ENCODE measurements at places on chromosomes 16 and 17. TPM values are rescaled to one million over a fixed set of nuclear protein-coding genes. Genes with fewer than 3 reads are reported as not detected.

TBC1D3I gene
- 0.03 TPM for polyA plus RNA-seq

EVPL gene
- 11.9 TPM for polyA plus RNA-seq

KRT20 gene
- not detected for polyA plus RNA-seq

PYY gene
- not detected for polyA plus RNA-seq

PHF23 gene
- polyA plus RNA-seq = 55.3 TPM

G6PC1 gene
- polyA plus RNA-seq = not detected

CCL1 gene
- polyA plus RNA-seq = not detected

KRT33B gene
- polyA plus RNA-seq = 0.21 TPM

TBC1D3G gene
- polyA plus RNA-seq = not detected

PLEKHG4 gene
- polyA plus RNA-seq = 1.3 TPM

KRTAP4-1 gene
- not detected for polyA plus RNA-seq

BPTF gene
- polyA plus RNA-seq = 28.3 TPM

MSLN gene
- 8.5 TPM for polyA plus RNA-seq

PPY gene
- not detected for polyA plus RNA-seq

GRCh38 chr17:69547947-69548346 is 133.4 kb downstream of the MAP2K6 start:
- no peak for DNase-seq

GRCh38 chr17:68196394-68197090 is 51.3 kb upstream of the AMZ2 start:
- no peak for DNase-seq

- no peak for DNase-seq
These were observed 4.9 kb downstream of the TEX14 start for GRCh38 chr17:58686980-58687379.

DNA sequence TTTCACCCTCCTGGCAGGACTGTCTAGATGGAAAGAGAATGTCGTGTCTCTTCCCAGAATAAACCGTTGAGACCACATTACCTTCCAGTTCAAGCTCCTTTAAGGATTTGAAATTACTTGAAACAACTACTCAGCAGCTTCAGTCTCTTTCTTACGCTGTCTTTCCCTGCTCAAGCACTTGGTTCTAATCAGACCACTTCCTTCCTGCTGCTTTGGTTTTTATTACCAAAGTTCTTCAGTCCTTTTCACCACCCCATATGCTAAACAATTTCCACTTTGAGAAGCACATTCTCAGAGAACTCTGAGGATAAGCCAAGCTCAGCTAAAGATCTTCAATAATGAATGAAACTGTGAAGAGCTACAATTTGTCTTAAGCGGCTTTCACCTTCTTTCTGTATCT is 105.4 kb downstream of the STX8 start:
- DNase-seq = no peak

- DNase-seq = no peak
These were observed 27.6 kb downstream of the MXRA7 start for GRCh38 chr17:76683011-76683755.

GRCh38 chr16:3797904-3798811 is 80.8 kb upstream of the TRAP1 start:
- no peak for DNase-seq

- DNase-seq = no peak
These were observed 55.0 kb downstream of the STH start for GRCh38 chr17:46053911-46054534.

DNA sequence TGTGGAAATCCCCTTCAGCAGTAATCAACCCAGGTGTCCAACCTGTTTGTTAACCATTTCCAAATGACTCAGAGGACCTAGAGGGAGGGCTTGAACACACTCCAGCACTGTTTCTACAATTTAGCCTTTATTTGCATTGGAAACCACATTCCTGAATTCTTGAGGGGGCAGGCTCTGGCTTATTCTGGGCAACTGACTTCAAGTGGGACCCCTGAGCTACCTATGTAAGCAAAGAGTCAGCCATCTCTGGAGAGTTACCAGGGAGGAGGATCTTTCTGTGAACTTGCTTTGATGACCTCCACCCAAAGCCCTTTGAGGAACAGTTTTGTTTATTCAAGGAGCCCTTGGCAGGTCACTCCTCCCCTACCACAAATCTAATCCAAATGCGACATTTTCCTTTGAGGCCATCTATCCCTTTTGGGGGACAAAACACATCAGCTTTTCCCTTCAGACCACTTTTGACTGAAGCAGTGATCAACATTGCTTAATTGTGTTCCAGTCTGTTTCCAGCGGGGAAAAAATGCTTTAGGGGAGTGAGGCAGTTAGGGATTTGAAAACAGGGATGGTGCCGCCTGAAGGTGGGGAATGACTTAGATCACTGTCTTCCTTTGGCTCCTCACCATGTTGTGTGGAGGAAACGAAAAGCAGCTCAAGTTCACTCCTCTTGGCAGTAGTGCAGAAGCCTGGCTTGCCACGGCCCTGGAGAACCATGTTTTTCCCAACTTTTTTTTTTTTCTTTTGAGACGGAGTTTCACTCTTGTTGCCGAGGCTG is 46.2 kb downstream of the TUBD1 start:
- DNase-seq = no peak

- no peak for DNase-seq
These were observed 29.2 kb downstream of the ATPAF2 start for GRCh38 chr17:18009609-18010420.

DNA sequence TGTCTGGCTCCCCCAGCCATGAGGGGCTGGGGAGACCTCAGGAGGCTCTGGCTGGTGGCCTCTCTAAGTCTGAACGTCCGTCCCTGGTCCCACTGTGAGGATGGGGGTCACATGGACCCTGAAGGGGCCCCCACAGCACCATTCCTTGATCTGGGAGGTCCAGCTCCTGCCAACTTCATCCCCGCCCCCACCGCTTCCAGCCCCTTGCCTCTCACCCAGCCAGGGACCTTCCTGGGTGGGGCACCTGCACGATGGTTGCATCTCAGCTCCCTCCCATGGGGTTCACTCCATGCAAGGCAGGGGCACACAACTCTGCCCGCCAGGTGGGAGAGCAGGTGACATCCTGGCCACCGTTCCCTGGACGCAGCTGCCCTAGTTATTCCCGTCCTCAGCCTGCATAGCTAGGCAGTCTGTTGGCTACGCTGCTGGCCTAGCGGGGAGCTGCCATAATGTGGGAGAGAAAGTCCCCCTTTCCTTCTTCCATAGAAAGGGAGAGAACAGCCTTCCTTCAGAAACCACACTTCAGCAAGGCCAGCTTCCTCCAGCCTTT is 217.9 kb upstream of the RPL38 start:
- DNase-seq = no peak

- no peak for DNase-seq
These were observed at the start of gene CCL2 for GRCh38 chr17:34254651-34255380. CCL2 (plus strand) TSS chr17:34255285; CDS start chr17:34255350, 65 bp downstream.

GRCh38 chr16:54935266-54935968 is 4.8 kb downstream of the IRX5 start:
- DNase-seq = no peak

DNA sequence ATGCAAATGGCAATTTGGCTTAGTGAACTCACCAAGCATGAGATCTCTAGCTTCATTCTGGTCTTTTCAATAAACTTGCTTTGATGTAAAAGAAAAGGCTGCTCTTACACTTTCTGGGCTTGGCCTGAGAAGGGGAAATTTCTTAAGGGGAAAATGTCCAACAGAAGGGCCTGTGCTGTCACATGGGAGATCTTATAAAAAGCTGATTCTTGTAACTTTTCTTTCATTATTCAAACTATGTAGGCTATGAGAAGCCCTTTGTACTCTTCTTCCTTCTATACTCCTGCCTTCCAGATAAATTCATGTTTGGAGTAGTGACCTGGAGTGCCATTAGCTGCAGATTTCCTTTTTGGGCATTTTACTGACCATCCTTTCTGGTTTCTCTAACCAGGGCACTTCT is 16.9 kb downstream of the LIMD2 start:
- no peak for DNase-seq

GRCh38 chr17:70420861-70421445 is 251.6 kb downstream of the KCNJ2 start:
- no peak for DNase-seq

DNA sequence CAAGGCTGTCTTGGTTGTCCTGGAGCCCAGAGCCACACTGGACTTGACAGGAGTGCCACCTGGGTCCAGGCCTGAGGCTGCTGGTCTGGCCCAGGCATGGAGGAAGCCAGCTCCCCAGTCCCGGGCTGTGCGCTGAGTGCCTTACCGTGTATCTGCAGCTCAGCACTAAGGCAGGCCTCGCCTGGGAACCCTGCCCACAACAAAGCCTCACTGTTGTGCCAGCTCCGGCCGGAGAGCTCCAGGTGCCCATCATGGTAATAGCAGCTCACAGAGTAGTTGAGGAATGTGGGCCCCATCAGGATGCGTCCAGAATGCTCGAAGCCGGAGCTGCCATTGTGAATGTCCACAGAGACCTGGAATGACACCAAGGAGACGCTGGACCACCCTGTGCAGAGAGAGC is 72.2 kb downstream of the RMI2 start:
- DNase-seq = no peak

- DNase-seq = no peak
These were observed 28.3 kb downstream of the USP22 start for GRCh38 chr17:21014498-21014897.

- DNase-seq = no peak
These were observed 9.5 kb downstream of the CYB5D2 start for GRCh38 chr17:4152471-4152870.

- no peak for DNase-seq
These were observed 341.1 kb downstream of the PMP22 start for GRCh38 chr17:14923981-14924380.

DNA sequence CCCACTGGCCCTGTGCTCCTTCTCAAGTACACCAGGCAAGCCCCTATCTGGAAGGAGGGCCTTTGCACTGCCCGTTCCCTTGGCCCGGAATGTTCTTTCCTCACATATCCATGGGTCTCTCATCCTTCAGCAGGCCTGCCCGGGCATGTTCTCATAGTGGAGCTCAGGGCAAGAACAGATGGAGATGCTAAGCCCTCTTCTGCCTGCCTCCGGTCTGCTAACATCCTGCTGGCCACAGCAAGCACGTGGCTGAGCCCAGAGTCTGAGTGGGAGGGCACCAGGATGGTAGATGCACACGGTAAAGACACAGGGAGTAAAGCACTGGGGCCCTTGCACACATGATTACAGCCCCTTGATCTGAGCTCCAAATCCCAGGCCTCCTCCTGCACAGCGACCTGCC is 19.8 kb upstream of the ANKRD40CL start:
- peak; percentile 82 for DNase-seq

DNA sequence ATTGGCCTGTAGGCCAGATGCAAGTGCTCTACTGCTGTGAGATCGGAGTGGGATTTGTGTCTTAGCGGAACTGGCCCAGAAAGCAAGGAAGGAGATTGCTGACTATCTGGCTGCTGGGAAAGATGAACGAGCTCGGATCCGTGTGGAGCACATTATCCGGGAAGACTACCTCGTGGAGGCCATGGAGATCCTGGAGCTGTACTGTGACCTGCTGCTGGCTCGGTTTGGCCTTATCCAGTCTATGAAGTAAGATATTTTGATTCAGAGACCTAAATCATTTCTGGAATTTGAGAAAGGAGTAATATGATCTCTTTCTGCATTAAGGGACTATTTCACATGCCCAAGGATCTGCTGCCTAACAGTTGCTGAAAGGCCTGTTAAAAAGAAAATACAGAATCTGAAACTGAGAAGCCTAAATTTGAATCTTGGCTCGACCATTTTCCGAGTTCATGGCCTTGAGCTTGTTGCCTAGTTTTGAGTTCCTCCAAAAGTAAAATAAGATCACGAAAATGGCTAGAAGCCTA is 21.1 kb downstream of the IST1 start:
- no peak for DNase-seq

DNA sequence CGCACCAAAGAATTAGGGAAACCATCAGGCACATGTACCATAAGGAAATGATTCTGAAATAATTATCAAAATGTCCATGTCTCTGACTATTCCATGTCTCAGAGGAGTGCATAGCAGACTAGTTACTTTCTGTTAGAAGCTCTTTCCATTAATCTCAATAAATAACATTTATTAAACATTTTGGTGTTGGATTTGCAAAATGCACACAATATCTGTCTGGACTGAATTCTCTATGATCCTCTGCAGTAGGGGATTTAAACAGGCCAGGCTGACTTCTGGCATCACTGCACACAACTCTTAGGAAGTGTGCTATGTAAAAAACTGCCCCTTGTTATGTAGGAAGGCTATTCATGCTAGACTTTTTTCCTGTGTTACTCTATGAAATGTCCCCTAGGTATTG is 283.3 kb upstream of the CDH5 start:
- no peak for DNase-seq

- DNase-seq = no peak
These were observed 17.2 kb downstream of the ABCA8 start for GRCh38 chr17:68937890-68938514.

DNA sequence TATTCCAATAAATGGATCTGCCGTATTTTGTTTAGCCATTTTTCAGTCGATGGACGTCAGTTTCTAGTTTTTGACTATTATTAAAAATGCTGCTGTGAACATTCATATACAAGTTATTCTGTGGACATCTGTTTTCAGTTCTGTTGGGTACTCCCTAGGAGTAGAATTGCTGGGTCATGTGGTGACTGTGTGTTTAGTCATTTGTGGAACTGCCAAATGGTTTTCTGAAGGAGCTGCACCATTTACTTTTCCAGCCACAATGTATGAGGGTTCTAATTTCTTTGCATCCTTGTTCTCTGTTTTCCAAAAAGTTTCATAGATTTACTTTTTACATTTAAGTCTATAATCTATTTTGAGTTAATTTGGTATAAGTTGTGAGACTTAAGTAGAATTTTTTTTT is 29.5 kb downstream of the CYLD start:
- no peak for DNase-seq

GRCh38 chr17:60311936-60312335 is 80.0 kb downstream of the USP32 start:
- no peak for DNase-seq

DNA sequence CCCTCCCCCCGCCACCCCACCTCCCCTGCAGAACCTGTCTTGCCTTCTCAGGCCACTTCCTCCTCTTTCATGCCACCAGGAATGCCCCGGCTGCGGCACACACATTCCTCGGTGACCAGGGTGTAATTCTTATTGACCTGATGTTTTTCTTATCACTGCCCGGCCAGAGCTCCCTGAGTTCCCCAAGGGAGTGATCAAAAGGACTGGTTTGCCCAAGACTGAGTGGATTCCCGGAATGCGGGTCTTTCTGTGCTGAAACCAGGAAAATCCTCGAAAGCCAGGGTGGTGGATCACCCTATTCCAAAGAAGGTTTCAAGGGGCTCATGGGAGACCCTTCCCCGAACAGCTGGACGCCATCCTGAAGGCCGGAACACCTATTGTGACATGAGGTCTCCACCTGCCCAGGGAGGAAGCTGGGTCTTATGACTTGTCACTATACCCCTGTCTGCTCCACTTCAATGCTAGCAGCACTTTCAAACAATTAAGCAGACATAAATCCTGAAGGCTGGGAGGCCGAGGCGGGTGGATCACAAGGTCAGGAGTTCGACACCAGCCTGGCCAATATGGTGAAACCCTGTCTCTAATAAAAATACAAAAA is 53.0 kb upstream of the RPL38 start:
- DNase-seq = no peak

GRCh38 chr17:78307887-78308638 is 51.8 kb downstream of the SOCS3 start:
- DNase-seq = no peak

- no peak for DNase-seq
These were observed 14.7 kb upstream of the CMTR2 start for GRCh38 chr16:71303938-71304337.

- DNase-seq = no peak
These were observed 29.3 kb downstream of the DYNLRB2 start for GRCh38 chr16:80570106-80570478.
